Stomach (tissue), 19 donors: ENCODE measurements at places on chromosomes 7 and 10. TPM values are rescaled to one million over a fixed set of nuclear protein-coding genes. Genes with fewer than 3 reads are reported as not detected.

GRCh38 chr10:47409866-47410256 lies 25.8 kb upstream of the ZNF488 start:
- DNase-seq, result no peak

DNA sequence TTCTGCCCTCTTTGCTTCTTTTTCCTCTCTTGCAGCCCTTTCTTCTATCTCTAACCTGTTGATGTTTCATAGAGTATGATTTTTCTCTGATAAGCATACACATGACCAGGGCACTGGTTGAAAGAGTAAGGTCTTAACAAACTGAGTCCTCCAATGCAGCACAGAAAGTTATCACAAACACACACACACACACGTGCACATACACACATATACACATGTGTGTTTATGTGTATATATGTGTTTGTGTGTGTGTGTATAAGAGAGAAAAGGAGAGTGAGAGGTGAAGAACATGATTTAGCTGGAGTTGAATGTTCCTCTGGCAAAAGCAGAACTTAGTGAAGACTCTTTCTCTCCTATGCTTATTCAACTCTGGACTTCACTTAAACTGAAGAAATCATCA lies 130.0 kb downstream of the KLF6 start:
- DNase-seq, result no peak

GRCh38 chr7:138872576-138872975 lies 74.6 kb upstream of the ATP6V0A4 start:
- no peak for DNase-seq

DNA sequence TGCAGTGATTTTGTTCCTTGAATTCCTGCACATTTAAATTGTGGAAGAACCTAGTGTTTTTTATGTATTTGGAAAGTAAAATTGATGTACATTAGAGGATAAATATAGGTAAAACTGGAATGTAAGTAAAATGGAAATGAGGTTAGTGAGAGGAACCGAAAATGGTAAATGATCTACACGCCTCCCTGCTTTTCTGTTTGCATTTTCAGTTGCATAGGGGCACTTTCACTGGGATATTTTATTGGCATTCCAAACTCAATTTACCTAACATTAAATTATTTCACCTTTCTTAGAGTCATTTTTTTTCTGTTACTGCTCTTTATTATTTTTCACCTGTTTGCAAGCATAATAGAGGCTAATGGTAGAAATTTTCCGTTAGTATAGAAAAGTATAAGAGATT lies 8.0 kb downstream of the CDK13 start:
- DNase-seq, result no peak

DNA sequence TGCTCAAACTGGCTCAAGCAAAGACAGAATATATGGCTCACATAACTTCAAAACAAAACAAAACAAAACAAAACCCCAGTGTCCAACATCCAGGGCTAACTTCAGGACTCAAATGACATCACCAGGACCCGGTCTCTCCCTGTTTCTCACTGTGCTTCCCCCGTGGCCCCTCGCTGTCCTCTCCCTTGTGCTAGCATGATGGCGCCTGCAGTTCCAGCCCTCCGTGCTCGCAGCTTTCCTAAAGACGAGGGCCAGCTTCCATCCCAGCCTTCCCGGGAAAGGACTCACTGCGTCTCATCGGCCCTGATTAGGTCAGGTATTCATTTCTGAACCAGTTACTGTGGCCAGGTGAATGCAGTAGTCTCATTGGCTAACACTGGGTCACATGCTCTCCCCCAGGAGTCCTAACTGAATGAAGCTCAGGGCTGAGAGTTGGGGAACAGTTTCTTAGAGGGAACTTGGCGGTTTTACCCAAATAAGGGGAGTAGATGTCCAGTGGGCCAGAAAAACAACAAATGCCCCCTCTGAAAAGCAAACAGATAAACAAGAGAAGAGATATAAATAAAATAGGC lies 33.0 kb upstream of the CTBP2 start:
- no peak for DNase-seq

- no peak for DNase-seq
Observed at GRCh38 chr7:22660732-22661131, 66.3 kb upstream of the IL6 start.

GRCh38 chr10:113474752-113475151 lies 78.1 kb upstream of the HABP2 start:
- no peak for DNase-seq

GRCh38 chr10:26378861-26379294 lies 59.3 kb upstream of the APBB1IP start:
- DNase-seq, result no peak

DNA sequence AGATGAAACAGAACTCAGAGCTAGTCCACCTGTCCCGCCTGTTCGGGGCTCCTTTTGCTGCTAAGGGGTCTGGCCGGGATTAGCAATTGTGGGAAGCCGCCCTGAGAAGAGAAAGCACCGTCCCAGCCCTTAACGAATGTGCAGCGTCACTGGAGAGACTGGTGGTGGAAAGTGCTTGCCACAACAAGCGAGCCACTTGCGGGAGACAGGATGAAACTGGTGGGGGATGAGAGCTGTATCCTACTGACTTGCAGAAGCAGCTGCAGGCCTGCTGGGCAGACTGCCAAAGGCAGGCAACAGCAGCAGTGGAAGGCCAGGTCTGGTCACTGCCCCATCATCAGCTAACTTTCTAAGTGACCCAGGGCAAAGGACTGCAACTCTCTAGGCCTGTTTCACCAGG lies 95.4 kb downstream of the FAM53B start:
- peak; percentile 91 for DNase-seq

DNA sequence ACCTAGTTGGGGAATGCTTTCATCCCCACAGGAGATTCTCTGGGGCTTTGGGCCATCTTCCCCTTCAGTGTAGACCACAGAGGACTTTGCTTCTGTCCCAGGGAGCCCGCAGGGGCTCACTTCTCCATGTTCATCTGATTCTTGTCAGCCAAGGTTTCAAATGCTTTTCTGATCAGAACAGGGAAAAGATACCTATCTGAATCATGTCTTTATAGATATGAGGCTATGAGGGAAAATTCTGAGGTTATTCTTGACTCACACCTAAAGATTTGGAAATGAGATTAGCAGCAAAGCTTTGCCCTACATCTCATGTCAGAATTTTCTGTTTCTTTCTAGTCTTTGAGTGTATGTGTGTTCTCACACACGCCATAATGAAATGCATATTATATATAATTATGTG lies 53.3 kb downstream of the FIGNL1 start:
- no peak for DNase-seq

- no peak for DNase-seq
Observed at GRCh38 chr7:122217125-122217524, 73.1 kb upstream of the AASS start.

GRCh38 chr10:98351831-98352402 lies 63.1 kb downstream of the PYROXD2 start:
- DNase-seq, result peak; percentile 50

GRCh38 chr7:47488201-47488968 lies 93.5 kb downstream of the TNS3 start:
- DNase-seq, result no peak

- no peak for DNase-seq
Observed at GRCh38 chr10:56496186-56496486, 135.1 kb upstream of the ZWINT start.

DNA sequence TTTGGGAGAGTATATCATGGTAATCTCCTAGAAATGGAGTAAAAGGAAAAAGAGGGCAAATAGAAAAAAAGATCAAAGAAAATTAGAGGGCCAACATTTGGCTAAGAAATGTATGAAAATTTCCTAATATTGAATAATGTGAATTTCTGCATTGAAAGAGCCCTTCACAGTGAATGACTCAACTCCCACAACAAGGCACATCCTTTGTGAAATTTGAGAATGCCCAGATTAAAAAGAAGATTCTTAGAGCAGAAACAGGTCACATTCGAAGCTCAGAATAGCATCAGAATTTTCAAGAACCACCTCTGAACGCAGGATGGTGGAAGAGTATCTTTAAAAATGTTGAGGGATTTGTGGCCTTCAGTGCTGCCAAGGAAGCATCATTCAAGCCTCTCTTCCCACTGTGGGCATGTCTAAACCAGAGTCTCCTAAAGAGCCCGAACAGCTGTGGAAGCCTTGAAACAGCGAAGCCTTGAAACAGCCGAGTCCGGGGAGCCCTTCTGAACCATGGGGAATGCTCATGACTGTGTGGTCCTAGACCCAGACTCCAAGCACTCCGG lies 43.6 kb downstream of the GUSB start:
- no peak for DNase-seq

DNA sequence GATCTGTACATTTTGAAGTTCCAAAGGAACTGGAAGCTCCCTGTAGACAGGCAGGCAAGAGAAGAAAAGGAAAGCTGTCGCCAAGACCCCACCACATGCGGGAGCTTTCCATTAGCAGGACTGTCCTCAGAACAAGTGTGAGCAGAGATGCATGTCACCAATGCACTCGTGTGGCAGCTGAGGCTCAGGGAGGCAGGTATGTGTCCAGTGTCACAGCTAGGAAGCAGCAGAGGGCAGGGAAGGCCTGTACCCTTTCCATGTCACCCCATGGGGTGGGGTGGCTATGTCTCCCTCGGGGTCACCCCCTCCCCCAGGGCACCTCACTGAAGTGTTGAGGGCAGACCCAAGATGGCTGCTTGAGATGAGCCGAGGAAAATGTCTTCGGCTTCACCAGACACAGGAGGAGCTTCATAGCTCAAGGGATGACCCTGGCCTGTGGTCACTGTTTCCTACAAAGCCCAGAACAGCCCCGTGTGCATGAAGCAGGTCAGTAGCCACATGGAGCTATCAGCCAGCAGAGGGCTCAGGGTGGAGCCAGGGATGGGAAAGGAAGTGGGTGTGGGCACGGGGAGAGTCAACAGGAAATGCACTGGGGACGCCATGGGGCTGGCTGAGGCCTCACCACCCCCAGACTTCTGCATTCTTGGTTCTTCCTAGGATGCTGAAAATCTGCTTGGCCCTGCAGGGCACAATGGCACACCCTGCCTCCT lies 96.6 kb downstream of the FAM53B start:
- peak; percentile 65 for DNase-seq

Gene DGKI
- total RNA-seq, result not detected

Gene MMP21
- not detected for total RNA-seq
